ENCODE measurements at places on chromosomes 7 and 10. TPM values are rescaled to one million over a fixed set of nuclear protein-coding genes. Genes with fewer than 3 reads are reported as not detected.

GRCh38 chr7:100130608-100131453 lies 4.1 kb downstream of the MBLAC1 start:
- DNase-seq, result peak; percentile 78

GRCh38 chr7:147492606-147493005 lies 1098.0 kb upstream of the C7orf33 start:
- no peak for DNase-seq

DNA sequence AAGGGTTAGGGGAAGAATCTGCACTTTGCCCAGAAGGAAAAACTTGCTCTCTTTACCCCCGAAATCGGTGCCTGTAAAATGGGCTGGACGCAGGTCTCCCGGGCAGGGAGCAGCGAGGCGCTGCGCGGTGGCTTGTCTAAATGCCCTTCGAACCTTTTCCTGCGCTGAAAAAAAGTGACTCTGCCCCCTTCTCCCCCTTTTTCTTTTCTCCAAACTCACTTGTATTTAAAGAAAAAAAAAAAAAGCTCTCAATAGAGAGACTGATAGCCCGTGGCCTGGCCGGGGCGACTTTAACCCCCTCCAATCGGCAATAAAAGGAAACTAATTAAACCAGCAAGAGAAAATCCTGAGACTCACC lies 286 bp downstream of the SP8 start:
- DNase-seq, result no peak

DNA sequence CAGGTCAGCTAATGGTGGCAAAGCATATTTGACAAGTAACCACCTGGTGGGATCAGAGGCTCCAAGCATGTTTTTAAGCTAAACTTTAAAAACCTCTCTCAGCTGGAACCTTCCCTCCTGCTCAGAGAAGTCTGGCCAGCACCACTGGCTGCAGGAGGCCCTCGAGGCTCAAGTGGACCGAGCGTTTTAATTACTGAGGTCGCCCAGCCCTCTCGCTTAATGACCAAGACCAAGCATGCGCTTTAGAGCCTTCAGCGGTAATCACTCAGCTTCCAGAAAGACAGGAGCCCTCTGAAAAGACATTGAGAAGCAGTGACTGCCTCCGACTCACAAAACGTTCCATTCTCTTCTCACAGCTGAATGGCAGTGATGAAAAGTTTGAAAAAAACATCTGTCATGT lies 383.4 kb upstream of the ADARB2 start:
- DNase-seq, result no peak

DNA sequence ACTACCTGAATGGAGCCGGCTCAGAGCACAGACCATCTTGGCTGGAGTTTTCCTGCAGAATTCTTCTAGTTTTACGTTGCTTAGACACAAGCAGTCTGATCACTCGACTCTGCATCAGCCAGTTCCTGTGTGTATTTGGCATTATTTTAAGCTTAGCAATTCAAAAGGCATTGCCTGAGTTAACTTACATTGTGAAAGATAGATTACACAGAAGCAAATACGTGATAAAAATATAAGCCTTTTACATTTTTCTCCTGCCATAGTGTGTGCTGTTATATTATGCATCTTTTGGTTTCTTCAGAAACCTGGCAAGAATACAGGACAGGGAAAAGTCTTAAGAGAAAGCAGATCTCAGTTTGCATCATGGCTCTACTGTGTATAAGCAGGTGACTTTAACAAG lies 98.1 kb downstream of the LRRC4 start:
- no peak for DNase-seq

DNA sequence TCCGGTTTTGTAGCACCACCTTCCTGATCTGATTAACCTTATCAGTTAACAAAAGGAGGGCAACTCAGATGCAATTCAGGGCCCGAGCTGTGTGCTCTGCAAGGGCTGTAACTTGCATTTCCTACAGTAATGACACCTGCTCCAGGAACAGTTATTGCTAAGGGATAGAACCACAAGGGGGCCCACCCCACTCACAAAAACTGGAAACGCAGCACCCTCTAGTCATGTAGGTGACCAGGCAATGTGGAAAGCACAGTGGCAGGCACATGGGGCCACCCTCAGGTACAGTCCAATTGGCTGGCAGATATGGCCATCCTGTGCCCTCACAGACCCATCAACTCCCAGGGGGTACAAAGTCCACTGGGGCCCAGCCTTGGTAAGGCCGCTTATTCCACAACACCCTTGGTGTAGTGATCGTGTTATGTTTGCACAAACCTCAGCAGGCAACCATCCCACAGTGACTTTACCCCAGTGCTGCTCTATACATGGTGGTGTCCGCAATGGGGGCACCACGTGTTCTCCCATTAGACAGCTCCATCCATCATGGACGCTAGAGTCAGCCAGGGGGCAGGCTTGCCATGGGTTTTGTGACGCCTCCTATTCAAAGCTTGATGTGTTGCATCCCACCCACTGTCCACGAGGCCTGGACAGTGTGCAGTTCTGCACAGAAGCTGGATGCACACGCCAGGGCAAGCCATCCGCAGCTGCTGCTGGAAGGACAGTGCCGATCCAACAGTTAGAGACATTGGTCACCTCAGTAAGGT lies 9.4 kb downstream of the RNF133 start:
- no peak for DNase-seq

GRCh38 chr10:82392533-82392932 lies 517.5 kb downstream of the NRG3 start:
- DNase-seq, result no peak

DNA sequence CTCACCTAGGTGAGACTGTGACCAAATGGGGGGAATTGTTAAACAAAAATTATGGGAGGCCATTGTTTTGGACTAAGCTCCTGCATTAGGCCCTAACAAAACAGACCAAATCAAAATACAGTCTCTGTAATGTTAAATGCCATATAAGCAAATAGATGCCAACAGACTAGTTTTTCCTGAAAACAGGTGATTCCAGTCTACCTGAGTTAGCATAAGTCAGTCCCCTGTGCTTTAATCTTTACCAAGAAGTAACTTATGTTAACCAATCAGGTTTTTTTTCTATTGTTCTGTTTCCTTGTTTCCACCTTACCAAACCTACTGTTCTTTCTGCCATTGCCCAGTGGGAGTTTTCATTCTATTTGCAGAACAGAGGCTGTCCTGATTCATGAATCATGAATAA lies 48.0 kb downstream of the PDZD8 start:
- no peak for DNase-seq

GRCh38 chr7:17130281-17131059 lies 168.0 kb upstream of the AHR start:
- DNase-seq, result no peak

DNA sequence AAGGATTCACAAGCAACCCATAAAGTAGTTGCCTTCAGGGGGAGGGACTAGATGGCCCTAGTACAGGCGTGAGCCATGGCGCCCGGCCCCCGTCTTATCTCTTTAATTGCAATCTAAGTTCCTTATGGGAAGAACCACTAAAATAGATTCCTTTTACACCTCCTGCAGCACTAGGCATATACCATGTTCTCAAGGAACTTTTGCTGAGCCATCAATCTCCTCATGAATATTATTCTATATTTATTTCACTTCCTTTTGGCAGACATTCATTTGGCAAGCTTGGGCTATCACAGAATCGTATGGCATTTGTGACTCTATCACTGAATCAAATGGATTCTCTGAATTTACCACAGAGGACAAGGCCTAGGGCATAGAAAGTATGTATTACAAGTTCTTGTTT lies 14.8 kb upstream of the DNAJC12 start:
- DNase-seq, result no peak

GRCh38 chr7:149014309-149014708 lies 14.0 kb downstream of the PDIA4 start:
- no peak for DNase-seq

- no peak for DNase-seq
These were observed 54.6 kb downstream of the BPGM start for GRCh38 chr7:134701272-134701671.

DNA sequence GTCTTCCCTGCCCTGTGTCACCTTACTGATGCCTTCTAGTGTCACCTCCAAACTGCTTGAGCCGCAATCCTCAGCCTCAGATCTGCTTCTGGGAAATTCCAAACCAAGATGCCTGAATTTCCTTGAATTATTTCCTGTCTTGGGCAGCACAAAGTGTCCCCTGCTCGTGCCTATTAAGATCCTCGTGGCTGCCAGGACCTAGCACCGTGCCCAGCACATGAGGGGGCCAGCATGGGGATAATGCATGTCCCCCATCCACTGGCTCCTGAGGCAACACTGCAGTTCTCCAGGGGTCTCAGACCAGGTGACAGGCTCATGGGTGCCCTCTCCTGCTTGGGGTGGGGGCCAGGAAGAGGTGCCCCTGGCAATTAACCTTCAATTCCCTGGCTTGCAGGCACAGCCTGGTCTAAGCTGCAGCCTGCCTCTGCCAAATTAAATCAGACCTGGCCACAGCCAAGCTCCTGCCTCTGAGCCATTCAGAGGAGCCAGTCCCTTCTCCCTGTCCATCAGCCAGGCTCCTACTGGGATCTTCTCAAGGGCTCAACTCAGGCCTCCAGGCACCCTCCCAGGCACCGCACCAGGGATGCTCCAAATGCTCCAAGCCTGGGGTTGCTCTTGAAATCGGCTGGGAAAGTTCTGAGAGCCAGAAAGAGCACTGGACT lies 146.6 kb downstream of the SH3PXD2A start:
- DNase-seq, result no peak

DNA sequence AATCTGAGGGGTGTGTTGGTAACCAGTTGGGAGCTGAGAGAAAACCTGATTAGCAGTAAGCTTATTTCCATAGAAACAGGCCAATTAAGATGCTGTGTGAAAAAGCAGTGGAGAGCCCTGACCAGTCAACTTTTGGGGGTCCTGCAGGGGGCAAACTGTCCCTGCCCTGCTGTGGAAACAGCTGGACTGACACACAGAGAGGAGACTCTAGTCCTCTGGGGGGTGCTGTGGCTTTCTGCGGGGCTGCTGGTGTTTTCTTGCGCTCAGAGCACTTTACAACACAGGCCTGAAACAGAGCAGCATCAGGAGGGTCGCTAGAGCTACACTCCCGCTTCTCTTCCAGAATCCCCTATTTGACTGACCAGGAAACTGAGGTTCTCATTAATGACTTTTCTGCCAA lies 546.9 kb upstream of the GALNT17 start:
- DNase-seq, result no peak

DNA sequence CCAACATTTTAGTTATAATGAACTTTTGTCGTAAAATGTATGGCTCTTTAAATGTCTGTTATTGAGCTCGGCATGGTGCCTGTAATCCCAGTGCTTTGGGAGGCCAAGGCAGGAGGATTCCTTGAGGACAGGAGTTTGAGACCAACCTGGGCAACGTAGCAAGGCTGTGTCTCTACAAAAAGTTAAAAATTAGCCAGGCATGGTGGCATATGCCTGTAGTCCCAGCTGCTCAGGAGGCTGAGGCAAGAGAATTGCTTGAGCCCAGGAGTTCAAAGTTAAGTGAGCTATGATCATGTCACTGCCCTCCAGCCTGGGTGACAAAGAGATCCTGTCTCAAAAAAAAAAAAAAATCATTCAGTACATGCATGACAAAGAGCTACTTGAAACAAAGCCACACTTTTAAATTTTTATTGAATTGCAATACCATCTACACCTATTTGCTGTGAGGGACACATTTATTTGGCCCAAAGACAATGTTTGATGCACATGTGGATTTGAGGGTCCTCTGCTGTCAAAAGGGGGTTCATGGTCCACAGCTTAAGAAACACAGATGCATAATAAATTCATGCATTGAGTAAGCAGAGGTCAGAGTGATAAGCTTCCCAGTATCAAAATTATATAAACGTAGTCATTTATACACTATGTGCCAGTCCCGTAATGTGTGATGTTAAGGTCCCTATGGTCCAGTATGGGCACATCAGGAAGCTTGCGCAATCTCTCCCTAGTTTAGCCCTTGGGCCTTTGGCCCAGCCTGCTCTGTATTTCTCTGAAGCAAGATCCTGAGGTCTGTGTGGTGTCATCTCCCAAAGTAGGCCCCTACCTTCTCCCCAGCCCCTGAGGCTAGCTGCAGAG lies 4.4 kb upstream of the MALSU1 start:
- DNase-seq, result no peak

DNA sequence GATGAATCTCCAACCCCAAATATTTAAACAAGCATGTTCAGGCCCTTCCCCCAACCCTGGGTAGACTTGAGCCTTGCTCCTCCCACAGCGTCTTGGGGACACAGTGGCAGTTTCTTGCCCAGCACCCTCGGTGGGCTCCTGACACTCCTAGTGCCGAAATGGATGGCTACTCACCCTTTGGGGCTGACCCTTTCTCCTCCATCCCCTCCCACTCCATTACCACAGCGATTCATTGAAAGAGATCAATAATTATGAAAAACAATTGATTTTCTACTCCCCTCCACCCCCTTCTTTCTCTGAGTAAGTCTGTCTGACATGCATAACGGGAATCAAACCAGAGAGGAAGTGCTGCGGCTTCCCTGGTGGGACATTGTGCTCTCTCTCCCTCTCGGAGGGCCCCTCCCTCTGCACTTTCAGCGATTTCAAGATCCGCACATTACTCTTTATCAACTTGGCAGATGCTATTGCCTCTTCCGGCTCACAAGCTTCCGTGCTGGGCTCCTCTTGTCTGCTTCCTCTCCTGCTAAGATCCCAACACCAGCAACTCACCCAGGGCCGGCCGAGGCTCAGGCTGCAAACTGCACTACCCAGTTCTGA lies 79.0 kb upstream of the PLXNA4 start:
- DNase-seq, result peak; percentile 34

- no peak for DNase-seq
These were observed 104.5 kb downstream of the PIP4K2A start for GRCh38 chr10:22609719-22610465.

The ELFN1 gene
- 5.9 TPM for total RNA-seq

The FIS1 gene
- total RNA-seq, result 297 TPM

The PTF1A gene
- not detected for total RNA-seq

The BAG3 gene
- 167 TPM for total RNA-seq

The EIF3B gene
- 64.0 TPM for total RNA-seq

The RAMP3 gene
- 36.8 TPM for total RNA-seq

The ZNF467 gene
- 3.5 TPM for total RNA-seq

The SPDYE8 gene
- total RNA-seq, result not detected

The HTRA1 gene
- 87.1 TPM for total RNA-seq

The CDK14 gene
- total RNA-seq, result 12.7 TPM

The STEAP4 gene
- total RNA-seq, result 6.7 TPM

The DNAJC12 gene
- total RNA-seq, result 5.9 TPM

The ZNF655 gene
- 37.6 TPM for total RNA-seq

The DPYSL4 gene
- 59.8 TPM for total RNA-seq
